Esophagus squamous epithelium (tissue), 5 donors: ENCODE measurements at places on chromosomes 11 and 22.

GRCh38 chr11:71507102-71507501 is 20.0 kb upstream of the KRTAP5-7 start:
- DNase-seq = no peak

GRCh38 chr11:82268627-82269026 is 465.0 kb downstream of the FAM181B start:
- DNase-seq = no peak

- no peak for DNase-seq
Observed at GRCh38 chr11:128513915-128514681, 73.3 kb downstream of the ETS1 start.

DNA sequence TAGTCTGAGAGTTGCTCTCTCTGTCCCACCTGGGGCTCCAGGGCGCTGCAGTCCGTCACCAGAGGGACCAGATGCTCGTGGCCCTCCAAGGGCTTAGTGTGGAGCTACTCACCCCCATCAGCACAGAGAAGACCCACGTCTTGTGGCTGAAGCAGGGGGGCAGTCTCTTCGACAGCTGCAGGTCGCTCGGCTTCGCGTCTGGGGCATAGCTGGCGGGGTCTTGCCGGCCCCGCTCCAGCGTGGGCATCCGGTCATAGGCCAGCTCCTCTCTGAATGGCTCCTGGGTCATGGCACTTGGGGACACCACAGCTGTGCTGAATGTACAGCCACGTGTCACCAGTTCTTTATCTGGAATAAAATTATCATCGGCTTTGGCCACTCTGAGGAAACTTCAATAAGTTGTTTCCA is 608 bp downstream of the MLC1 start:
- no peak for DNase-seq

GRCh38 chr11:130103296-130103814 is 33.7 kb downstream of the APLP2 start:
- DNase-seq = no peak

GRCh38 chr11:17563231-17563646 is 16.2 kb downstream of the OTOG start:
- DNase-seq = no peak

- DNase-seq = no peak
Observed at GRCh38 chr11:112762707-112763090, 198.5 kb upstream of the NCAM1 start.

DNA sequence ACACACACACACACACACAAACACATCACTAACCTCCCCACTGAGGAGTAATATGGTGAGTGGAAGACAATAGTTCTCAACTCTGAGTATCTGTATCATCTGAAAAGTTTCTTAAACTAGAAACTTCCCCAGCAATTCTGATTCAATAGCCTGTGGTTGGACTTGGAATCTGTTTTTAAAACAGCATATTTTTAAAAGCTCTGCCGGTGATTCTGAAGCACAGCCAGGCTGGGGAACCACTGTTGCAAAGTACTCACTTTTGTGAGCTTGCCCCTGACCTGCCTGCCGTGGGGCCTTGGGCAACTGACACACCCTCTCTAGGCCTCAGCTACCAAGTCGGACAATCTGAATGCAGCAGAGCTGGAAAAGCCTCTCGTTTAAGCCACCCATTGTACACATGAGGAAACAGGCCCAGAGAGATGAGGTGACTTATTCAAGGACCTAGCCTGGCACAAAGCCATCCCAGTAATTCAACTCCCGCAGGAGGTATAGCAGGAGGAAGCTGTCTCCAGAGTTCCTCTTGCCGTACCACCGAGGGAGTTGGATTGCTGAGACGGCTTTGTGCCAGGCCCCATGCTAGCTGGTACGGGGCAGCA is 8.9 kb downstream of the SLC15A3 start:
- no peak for DNase-seq

- DNase-seq = no peak
Observed at GRCh38 chr11:19853920-19854319, 141.3 kb downstream of the NAV2 start.

DNA sequence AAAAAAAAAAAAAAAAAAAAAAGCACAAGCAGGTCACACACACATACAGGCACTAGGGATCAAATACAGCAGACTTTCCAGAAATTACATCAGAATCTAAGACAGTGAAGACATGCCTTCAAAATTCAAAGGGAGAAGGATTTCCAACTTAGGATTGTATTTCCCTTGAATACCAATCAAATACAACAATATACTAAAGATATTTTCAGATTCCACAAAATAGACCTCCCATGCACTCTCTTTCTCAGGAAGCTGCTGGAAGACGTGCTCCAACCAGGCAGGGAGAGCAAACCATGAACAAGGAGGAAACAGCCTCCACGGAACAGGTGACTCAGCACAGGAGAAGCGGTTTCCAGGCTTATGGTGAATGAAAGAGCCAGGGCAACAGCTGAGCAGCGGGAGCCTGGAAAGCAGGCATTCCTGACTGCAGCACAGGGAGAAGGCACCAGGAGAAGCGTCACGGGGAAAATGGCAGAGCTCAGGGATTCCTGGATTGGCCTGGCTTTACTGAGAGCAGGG is 32.0 kb downstream of the TMEM184B start:
- no peak for DNase-seq

DNA sequence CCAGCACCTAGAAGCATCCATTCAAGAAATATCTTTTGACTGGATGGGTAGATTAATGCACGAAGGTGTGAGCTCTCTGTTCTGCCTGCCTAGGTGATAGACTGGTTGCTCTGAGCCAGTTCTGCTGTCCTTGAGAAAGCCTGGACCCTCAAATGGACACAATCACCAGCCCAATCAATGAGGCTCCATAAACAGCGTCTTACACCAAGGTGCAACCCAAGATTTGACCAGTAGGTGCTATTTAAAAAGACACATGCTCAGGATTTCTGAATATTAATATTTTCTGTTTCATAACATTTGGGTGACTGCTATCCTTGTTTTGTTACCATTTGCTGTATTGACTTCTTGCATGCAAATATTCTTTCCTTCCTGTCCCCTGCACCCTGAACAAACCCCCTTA is 39.0 kb downstream of the PAMR1 start:
- DNase-seq = no peak

DNA sequence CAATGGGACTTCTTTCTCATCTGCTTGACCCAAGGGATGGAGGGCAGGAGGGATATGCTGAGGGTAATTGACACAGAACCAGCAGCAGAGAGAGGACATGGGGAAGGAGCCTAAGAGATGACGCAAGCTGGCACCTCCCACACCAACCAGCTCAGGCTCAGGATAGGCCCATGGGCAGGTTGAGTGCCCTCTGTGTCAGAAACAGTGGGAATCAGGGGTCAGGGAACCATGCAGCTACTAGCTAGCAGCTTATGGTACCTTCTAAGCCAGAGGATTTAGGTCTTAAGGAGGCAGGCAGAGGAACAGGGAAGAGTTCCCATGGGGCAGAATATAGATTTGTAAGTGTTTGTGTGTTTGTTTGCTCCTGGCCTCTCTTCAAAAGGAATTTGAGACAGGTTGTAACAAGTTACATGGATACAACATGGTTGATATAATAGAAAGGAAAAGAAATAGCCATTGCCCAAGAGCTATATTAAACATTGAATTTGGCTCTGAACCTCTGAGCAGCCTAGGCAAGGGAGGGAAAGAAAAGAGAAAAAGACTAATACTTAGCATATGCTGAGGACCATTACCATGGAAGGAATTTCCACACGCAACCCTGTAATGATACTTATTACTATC is 39.9 kb upstream of the NAV2 start:
- DNase-seq = no peak

DNA sequence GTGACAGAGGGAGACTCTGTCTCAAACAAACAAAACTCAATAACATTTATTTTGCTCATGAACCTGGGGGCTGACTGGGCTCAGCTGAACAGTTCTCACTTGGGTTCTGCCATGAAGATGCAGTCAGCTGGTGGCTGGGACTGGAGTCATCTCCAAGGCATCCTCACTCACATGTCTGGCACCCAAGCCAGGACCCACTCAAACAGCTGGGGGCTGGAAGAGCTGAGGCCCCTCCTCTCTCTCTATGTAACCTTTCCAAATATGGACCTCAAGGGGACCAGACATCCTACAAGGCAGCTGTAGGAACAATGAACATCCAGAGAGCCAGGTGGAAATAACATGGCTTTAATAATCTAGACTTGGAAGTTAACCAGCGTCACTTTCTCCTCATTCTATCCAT is 16.8 kb downstream of the HSPA8 start:
- DNase-seq = no peak

GRCh38 chr11:78856211-78856610 is 281.5 kb upstream of the NARS2 start:
- DNase-seq = no peak
